ENCODE measurements at places on chromosomes 1 and 21. TPM values are rescaled to one million over a fixed set of nuclear protein-coding genes. Genes with fewer than 3 reads are reported as not detected.

UBE2U gene
- not detected for polyA plus RNA-seq

KIF14 gene
- 3.7 TPM for polyA plus RNA-seq

NT5C1A gene
- not detected for polyA plus RNA-seq

BATF3 gene
- polyA plus RNA-seq = not detected

FCRL6 gene
- not detected for polyA plus RNA-seq

CLCNKB gene
- polyA plus RNA-seq = 0.10 TPM

TMEM82 gene
- polyA plus RNA-seq = not detected

ZNF326 gene
- polyA plus RNA-seq = 10.4 TPM

SPATA21 gene
- 0.04 TPM for polyA plus RNA-seq

ANGPTL3 gene
- polyA plus RNA-seq = not detected

LCE1E gene
- 1.0 TPM for polyA plus RNA-seq

GSTM3 gene
- 115 TPM for polyA plus RNA-seq

DMBX1 gene
- polyA plus RNA-seq = not detected

HAO2 gene
- polyA plus RNA-seq = not detected

ACOT11 gene
- polyA plus RNA-seq = 3.9 TPM

CTPS1 gene
- 81.1 TPM for polyA plus RNA-seq

LENEP gene
- polyA plus RNA-seq = not detected

LYPD8 gene
- not detected for polyA plus RNA-seq

SPRR2A gene
- 4.7 TPM for polyA plus RNA-seq

DMRTA2 gene
- 0.01 TPM for polyA plus RNA-seq

TNFRSF1B gene
- 0.04 TPM for polyA plus RNA-seq

MFSD2A gene
- polyA plus RNA-seq = 62.5 TPM

UBXN10 gene
- 0.06 TPM for polyA plus RNA-seq

HCN3 gene
- polyA plus RNA-seq = 2.9 TPM

CA6 gene
- not detected for polyA plus RNA-seq

TXLNA gene
- 20.0 TPM for polyA plus RNA-seq

CELSR2 gene
- 7.3 TPM for polyA plus RNA-seq

CYP4A22 gene
- polyA plus RNA-seq = not detected

PEAR1 gene
- polyA plus RNA-seq = 4.2 TPM

HTR6 gene
- not detected for polyA plus RNA-seq

SLC2A5 gene
- 0.16 TPM for polyA plus RNA-seq

AZIN2 gene
- polyA plus RNA-seq = 9.1 TPM

OPRD1 gene
- polyA plus RNA-seq = not detected

MINDY1 gene
- 20.4 TPM for polyA plus RNA-seq

ST3GAL3 gene
- 10.0 TPM for polyA plus RNA-seq

CELA2B gene
- not detected for polyA plus RNA-seq

PRELP gene
- polyA plus RNA-seq = 0.01 TPM

CDC20 gene
- polyA plus RNA-seq = 13.6 TPM

GBP6 gene
- 4.7 TPM for polyA plus RNA-seq

CD52 gene
- 0.22 TPM for polyA plus RNA-seq

KCNT2 gene
- polyA plus RNA-seq = not detected

GRIK1 gene
- polyA plus RNA-seq = not detected

LYPLA2 gene
- polyA plus RNA-seq = 73.9 TPM

GIPC2 gene
- 0.28 TPM for polyA plus RNA-seq

NBPF6 gene
- not detected for polyA plus RNA-seq

OR2L13 gene
- not detected for polyA plus RNA-seq

AADACL3 gene
- not detected for polyA plus RNA-seq

FCMR gene
- 1.8 TPM for polyA plus RNA-seq

LRRC7 gene
- 0.35 TPM for polyA plus RNA-seq

SMIM1 gene
- 0.79 TPM for polyA plus RNA-seq
